ENCODE measurements at places on chromosomes 3 and 15.

DNA sequence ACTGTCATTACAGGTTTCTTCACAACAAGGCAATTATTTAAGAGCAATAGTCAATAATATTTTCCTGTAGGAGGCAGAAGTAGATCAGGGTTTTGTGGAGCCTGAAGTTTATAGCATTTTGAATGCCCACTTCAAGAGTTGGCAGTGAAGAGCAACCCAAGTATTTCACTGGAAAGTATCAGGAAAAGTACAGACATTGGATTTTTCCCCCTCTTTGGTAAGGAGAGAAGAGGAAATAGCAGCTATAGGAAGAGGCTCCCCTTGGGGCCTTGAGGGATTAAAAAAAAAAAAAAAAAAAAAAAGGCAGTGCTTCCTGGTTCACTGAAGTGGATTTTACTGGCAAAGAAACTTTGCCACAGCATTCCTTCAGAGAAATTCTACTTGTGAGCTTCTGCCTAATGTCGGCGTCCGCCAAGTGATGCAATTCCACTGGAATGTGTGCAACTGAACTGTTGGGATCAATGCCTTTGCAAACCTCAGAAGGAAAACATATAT, 5.7 kb upstream of the CNTN6 start:
- DNase-seq = no peak

GRCh38 chr3:53725387-53725995, 120.7 kb downstream of the CHDH start:
- no peak for DNase-seq

DNA sequence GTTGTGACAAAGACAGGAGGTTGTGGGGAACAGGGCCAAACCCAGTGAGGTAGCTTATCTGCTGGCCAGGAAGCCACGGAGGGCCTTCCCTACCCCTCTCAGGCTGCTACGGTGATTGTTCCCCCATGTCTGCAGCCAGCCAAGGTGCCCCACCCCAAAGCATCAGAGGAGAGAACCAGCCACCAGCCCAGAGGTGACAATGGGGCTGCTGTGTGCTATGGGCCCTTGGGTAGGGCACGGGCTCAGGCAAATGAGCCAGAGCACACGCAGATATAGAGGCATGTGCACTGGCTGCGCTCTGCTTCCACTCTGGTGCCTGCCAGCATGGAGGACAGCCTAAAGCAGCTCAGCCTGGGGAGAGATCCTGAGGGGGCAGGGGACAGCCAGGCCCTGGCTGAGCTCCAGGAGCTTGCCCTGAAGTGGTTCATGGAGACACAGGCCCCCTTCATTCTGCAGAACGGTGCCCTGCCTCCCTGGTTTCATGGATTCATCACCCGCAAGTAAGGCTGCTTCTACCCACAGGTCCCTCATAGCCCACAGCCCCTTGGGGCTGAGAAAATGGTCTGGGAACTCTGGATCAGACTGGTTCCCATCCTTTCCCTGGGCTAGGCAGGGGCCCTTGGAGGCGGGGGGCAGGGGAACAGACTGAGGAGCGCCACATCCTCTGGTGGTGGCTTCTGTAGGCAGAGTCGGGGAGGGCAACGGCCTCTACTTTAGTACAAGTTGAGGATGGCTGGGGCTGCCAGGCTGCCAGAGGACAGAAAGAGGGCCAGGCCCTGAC, at the start of gene SH2D7:
SH2D7 (plus strand) TSS at position 301 of the 781 bp plus-strand sequence; CDS start at position 325, 24 bp downstream.
- no peak for DNase-seq

DNA sequence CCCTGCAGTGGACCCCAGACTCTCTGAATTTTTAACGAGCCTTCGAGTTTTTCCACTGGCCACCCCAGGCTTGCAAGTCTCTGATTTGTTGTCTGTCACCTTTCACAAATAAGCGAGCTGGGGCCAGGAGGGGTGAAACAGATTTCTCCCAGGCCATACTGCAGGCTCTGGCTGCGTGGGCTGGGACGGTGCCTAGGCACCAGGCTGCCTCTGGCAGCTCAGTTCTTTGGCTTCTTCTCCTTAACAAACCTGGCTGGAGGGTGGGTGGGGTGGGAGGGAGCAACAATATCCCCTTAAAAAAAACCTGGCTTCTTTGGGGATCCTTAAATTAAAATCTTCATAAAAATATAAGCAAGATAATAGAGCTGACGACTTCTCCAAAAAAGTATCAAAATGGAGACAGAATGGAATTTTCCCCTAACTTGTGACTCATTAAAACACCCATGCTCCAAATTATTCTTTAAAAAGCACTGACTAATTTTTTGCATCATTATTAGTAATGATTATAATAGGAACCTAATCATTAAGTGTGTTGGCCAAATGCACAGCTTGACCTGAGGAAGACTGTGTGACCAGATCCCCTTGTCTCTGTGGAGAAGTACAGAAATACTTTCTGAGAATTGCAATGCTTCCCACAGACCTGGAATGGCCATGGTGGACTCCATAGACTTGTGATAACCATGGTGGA, 84.1 kb downstream of the SNRK start:
- no peak for DNase-seq

DNA sequence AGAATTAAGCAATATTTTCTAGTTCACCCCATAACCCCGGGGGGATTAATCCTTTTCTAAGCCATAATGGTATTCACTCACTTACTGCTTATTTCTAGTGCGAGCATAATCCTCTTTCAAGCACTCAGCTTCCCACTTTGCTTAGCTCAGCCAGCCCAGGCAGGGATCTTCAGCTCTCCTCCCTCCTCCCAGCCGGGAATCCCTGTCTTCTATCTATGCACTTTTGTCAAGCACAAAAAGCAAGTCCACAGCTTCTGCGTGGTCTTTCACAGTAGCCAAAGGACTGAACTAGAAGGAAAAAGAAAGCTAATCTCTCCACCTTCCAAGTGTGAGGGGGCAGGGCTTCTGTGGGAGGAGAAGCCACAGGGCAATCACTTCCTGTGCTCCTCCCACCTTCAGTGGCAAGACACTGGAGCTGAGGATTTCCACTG, 62.8 kb downstream of the PEX5L start:
- peak; percentile 42 for DNase-seq

DNA sequence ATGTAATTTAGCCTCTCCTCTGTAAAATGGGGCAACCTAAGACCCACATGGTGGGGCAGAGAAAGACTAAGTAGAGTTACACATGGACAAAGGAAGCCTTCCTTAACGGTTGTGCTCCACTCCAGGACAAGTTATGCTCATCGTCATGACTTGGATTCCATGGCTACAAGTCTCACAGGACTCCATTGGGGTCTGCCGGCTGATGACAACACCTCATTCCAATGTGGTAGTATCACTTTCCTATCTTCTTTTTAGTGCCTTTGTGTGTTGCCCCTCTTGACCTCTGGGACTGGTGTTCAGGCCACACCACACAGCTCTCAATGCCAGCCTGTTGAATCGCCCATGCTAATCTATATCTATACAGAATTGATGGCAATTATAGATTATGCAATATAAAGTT, 181.3 kb upstream of the WNT5A start:
- DNase-seq = no peak
